ENCODE measurements at places on chromosomes 12 and 14.

GRCh38 chr12:1662761-1663439, 28.0 kb upstream of the ADIPOR2 start:
- peak; percentile 66 for DNase-seq

GRCh38 chr14:39423793-39424192, 8.4 kb downstream of the FBXO33 start:
- DNase-seq = no peak

DNA sequence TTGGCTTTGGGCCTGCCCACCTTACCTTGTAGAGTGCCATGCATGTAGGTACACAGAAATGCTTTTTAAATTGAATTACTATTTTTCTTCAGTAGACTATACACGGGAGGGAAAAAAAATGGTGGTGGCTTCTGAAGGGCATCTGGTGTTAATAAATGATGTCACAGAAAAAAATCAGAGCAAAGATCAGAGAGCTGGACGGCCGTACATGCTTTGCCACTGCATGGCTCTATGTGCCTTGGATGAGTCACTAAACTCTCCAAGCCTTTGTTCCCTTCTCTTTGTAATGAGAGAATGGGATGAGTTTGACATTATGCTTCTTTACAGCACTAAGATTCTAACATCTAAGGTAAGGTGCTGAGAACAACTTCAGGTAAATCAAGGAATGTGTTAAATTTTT, 376.4 kb upstream of the DDHD1 start:
- no peak for DNase-seq

- no peak for DNase-seq
These were observed 25.3 kb downstream of the GNS start for GRCh38 chr12:64733857-64734256.

DNA sequence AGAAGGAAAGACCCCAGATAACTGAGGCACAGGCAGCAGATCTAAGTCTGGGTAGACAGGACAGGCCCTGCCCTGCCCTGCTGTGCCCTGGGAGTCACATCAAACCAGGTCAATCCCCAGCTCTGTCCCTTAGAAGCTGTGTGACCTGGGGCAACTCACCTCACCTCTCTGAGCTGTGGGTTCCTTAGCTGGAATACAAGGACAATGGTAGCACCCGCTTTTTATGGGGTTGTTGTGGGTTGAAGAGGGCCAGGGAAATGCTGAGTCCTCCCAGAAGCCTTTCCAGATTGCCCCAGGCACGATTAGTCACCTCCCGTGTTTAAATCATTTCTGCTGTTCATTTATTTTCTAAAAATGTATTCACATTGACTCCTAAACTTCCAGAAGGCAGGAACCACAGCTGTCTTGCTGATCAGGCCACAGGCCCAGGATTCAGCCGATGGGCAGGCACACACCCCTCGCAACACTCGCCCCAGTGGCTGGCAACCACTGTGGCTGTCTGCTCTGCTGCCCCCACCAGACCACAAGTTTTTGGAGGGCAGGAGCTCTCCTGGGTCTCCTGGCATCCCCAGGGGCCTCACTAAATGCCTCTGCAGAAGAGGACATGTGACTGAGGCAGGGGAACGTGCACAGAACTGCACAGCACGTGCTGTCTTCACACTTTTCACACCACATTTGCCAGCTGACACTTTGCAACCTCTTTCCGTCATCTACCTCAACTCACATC, 3.0 kb downstream of the SELPLG start:
- DNase-seq = no peak

DNA sequence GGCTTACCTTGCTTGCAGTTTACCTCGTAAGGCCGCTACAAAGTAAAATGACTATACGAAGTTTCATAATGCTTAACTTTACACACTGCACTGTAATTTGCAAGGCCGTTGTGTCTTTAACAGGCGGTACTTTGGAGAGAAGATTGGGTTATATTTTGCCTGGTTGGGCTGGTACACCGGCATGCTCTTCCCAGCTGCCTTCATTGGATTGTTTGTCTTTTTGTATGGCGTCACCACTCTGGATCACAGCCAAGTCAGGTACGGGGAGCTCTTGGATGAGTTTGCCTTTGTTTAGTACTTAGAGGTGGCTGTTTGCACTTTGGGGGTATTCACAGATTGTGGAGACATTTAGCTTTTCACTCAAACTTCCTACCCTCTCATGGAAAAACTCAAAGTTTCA, 167.8 kb downstream of the SLC5A8 start:
- DNase-seq = no peak

DNA sequence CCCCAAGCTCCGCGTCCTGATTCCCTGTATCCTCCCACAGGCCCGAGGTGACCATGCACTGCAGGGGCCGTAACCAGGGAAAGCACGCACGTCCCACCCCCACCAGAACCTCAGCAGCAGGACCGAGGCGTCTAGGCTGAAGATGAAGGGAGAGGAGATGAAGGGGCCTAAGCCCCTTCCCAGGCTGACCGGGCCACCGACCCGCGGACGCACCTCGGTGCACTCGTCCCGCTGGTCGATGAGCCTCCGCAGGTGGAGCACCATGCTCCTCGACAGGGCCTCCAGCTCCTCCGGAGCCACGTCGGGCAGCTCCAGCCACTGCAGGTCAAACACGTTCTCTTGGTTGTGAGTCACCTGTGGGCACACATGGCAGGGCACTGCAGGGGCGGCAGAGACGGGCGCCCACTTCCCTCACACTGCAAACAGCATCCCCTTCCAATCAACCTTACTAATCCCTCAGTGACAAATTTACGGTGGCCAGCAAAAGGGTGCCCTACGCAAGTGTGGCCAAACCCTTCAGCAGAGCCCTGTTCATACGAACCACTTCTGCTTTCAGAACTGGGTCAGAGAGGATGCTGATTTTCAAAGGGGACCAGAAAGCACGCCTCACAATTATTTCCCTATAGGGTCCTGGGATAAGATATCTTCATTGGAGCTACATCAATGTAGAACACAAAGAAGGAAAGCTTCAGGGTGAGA, 77.8 kb downstream of the CCDC88C start:
- DNase-seq = no peak

DNA sequence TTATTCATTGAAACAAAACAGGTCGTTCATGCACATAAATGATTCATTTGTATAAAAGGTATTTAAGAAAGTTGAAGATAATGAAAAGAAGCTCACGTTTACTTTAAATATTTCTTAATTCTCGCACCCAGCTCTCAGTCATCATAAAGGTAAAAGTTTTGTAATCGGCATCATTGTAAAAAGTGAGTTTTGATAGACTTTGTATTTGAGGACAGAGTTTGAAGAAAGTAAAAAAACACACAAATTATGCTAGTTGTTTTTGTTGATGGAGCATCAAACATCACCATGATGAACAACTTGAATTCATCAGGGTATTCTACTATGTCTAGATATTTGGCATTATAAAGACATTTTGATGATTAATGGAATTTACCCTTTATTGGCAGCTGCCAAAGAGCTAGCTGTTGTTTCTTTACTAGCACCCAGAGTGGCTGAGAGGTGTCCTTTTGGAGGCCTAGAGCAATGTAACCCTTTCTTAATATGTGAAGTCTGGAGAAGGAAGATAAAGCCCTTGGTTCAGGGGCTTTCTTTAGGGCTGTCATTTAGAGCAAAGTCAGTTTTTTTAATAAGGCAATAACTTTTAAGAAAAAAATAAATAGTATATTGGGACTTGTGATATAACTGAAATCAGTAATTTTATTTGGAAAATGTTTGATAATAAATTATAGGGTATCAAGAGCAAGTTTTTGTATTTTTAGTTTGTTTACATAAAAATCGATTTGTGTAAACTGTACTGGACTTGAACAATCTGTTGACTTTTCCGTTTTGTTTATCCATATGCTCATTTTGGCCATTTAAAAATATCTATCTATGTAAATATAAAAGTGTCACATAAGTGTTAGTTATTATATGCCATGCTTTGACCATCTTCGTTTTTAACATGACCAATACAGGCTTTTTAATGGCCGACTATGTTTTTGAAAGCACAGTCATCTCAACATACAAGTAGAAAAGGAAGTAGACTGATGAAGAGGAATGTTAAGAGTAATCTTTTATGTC, 7.4 kb downstream of the GLRX5 start:
- no peak for DNase-seq

Measured in SK-N-DZ (cell line).